Posterior vena cava (tissue), 2 donors: ENCODE measurements at places on chromosomes 12 and 14. TPM values are rescaled to one million over a fixed set of nuclear protein-coding genes. Genes with fewer than 3 reads are reported as not detected.

- DNase-seq: no peak
These were observed 24.2 kb downstream of the TRIM9 start for GRCh38 chr14:51070726-51071125.

DNA sequence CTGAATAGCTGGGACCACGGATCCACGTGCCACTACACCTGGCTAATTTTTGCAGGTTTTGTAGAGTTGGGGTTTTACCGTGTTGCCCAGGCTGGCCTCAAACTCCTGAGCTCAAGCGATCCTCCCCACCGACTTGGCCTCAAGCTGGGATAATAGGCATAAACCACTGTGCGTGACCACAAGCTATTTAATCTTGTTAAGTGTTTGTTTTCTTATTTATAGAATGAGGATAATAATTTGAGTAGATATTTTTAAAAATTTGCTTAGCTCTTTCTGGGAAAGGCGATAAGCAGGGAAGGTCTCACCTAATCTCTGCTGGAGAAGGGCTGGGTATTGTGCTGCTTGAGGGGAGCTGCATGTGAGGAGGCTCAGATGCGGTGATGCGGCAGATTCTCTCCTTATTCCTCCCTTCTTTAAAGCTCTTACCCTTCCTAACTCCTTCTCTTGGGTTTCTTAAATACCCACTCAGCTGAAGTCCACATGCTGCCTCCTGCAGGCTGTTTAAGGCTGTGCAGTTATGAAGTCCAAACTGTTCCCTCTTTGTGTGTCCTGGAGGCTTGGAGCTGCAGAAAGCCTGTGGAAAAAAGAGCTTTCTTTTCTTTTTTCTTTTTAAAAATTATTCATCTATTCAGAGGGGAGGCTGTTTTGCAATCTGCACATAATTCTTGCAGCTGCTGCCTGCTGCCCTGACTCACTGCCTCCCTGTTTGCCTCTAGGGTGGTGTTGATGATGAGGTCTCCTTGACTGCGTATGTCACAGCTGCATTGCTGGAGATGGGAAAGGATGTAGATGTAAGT is 37.9 kb downstream of the A2ML1 start:
- DNase-seq: no peak

Gene GLS2
- 0.69 TPM for total RNA-seq

Gene ANGEL1
- 12.4 TPM for total RNA-seq

DNA sequence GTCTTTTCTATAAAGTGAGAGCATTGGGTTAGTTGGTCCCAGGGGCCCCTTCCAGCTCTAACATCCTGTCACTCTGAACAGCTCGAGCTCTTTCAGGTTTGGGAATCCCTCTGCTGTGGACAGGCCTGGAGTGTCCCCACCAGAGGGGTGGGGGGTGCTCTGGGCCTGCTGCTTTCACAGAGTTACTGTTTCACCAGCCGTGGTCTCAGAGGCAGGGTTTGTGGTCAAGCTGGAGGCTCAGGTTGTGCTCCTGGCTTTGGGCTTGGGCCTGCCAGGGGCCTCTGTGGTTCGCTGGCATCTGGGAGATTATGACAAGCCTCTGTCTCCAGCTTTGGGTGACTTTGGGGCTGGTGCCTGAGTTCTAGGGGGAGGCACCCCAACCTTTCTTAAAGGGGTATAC is 59.6 kb downstream of the FBXL14 start:
- no peak for DNase-seq

DNA sequence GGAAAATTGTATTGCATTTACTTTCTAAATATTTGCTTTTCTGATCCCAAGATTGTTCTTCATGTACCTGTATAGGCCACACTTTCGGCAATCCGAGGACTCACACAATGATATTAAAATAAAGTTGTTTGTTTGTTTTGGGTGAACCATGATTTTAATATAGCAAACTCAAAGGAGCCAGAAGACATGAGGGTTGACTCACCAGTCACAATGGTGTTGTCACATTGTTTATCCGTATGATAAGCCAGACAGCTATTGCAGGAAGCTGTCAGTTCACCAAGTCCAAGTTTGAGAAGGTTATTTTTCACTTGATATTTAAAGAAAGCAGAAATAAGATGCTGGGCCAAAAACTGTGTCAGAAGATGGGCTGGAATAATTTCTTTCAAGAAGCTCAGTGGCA is 67.1 kb upstream of the CPM start:
- DNase-seq: no peak

GRCh38 chr12:48084066-48084465 is 21.8 kb downstream of the SENP1 start:
- DNase-seq: no peak

DNA sequence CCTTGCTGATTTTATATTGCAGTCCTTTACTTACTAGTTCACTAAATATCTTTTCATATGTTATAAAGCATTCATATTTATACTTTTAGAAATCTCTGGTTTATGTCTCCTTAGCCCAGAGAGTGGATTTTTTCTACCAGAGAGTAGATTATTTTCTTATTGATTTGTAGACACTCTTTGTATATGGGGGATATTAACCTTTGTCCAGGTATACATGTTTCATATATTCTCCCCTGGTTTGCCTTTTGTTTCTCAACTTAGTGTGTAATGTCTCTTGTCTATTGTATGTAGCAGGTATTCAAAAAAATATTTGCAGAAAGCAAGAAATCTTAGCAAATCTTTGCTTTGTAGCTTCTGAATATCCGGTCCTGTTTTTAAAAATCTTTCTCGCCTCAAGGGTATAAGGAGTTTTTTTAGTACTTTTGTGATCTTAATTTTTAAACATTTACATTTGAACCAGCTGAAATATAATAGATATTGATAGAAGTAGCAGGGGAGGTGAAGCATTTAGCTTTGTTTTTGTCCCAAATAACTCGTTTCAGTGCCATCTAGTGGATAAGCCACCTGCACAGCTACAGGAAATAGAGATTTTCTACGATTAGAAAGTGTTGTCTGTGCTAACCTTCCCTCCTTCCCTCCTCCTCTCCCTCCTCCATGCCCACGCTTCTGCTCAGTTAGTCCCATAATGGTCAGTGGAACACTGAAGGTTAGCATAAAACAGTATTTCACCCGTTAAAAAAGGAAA is 97.0 kb downstream of the PHETA1 start:
- no peak for DNase-seq

GRCh38 chr12:98355322-98355721 is 160.1 kb upstream of the TMPO start:
- DNase-seq: no peak

Gene ZNF641
- total RNA-seq: 22.3 TPM

Gene NGB
- not detected for total RNA-seq
